Body of pancreas (tissue), 4 donors: ENCODE measurements at places on chromosomes 1 and 21.

- no peak for DNase-seq
Observed at GRCh38 chr1:44326024-44326701, 28.9 kb downstream of the ERI3 start.

DNA sequence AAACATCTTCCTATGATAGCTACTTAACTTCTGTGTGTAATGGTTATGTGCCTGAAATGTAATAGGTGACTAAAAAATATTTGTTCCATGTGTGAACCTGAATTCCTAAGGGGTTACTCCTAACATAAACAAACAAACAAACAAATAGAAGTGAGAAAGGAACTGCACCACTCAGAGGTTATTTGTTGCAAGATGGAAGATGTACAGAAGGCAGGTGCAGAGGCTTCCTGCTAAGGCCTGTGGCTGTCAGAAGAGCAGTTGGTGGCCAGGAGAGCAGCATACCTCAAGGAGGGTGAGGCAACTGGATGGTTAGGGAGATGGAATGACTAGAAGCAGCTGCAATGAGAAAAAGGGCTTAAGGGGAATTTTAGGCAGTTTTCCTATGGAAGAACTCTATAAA lies 940.6 kb downstream of the TTLL7 start:
- no peak for DNase-seq

- peak; percentile 65 for DNase-seq
Observed at GRCh38 chr1:31944205-31945089, 6.3 kb upstream of the PTP4A2 start.

DNA sequence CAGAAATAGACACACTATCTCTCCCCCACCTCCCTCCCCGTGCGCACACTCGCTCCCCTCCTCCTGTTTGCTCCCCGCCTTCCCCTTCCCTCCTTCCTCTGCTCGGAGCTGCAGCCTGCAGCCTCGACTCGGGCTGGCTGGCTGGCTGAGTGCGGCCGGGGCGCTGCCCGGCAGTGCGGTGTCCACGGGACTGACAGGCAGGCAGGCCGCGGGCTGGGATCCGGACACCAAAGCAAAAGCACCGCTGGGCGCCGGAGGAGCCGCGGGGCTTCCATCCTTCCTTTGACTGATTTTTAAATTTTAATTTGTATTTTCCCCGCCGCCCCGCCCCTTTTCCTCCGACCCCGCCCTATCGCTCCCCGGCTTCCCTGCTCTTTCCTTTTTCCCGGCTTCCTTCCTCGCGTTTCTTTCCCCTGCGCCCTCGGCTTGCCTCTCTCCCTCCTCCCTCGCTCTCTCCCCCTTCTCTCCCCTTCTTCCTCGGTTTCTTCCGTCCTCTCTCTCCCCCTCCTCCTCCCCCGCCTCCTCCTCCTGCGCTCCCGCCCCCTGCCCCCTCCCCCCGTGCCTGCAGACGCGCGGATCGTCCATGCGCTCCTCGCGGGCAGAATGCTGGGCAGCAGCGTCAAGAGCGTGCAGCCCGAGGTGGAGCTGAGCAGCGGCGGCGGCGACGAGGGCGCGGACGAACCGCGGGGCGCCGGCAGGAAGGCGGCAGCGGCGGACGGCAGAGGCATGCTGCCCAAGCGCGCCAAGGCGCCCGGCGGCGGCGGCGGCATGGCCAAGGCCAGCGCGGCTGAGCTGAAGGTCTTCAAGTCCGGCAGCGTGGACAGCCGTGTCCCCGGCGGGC lies 109.4 kb downstream of the NAV1 start:
- DNase-seq: peak; percentile 59
